Stimulated activated CD4-positive, alpha-beta T cell treated with anti-CD3 and anti-CD28 coated beads, Interleukin-1b, Interleukin-23, amount 100 ng/mL, for 4 hours (primary cell): ENCODE measurements at places on chromosomes 16 and 17.

- no peak for DNase-seq
These were observed 56.5 kb upstream of the XYLT1 start for GRCh38 chr16:17526956-17527937.

GRCh38 chr17:40350689-40351358 is 13.7 kb downstream of the GJD3 start:
- DNase-seq: no peak

- DNase-seq: no peak
These were observed 643.5 kb downstream of the CDH11 start for GRCh38 chr16:64478252-64478906.

GRCh38 chr16:6704306-6704930 is 628.2 kb upstream of the RBFOX1 start:
- no peak for DNase-seq

GRCh38 chr16:23391381-23392222 is 61.4 kb downstream of the COG7 start:
- no peak for DNase-seq

DNA sequence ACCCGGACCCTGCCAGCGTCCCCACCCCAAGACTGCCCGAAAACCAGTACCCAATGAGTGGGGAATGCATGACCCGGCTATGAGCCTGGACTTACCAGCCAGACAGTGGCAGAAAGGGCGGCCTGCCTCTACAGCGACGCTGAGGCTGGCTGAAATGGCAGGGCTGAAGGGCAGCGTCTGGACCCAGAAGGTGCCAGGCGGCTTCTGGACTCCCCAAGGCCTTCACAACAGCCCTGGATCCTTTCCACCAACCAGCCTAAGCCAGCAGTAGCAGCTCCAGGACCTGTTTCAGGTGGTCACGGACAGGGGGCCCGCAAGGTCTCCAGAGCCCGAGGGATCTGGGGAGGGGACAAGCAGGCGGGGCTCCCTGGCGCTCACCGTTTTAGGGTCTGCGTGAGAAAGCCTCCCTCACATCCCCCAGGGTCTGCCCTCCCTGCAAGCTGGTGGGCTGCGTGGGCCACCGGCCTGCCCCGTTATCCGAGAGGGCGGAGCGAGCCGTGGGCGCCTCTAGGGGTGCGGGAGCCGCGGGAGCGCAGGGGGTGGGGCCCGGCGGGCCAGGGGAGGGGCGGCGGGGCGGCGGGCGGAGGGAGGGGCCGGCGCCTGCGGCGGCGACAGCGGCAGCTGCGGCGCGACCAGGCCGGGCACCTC is at the start of gene RIPOR1:
Gene RIPOR1, plus strand, starts transcription at position 608 of the 648 bp plus-strand sequence. CDS start 9,618 bp downstream, outside the sequence.
- peak; percentile 47 for DNase-seq

- no peak for DNase-seq
These were observed 4.0 kb upstream of the BAIAP2 start for GRCh38 chr17:81030741-81031565.

GRCh38 chr17:336110-337021 is 16.2 kb downstream of the RPH3AL start:
- peak; percentile 44 for DNase-seq

DNA sequence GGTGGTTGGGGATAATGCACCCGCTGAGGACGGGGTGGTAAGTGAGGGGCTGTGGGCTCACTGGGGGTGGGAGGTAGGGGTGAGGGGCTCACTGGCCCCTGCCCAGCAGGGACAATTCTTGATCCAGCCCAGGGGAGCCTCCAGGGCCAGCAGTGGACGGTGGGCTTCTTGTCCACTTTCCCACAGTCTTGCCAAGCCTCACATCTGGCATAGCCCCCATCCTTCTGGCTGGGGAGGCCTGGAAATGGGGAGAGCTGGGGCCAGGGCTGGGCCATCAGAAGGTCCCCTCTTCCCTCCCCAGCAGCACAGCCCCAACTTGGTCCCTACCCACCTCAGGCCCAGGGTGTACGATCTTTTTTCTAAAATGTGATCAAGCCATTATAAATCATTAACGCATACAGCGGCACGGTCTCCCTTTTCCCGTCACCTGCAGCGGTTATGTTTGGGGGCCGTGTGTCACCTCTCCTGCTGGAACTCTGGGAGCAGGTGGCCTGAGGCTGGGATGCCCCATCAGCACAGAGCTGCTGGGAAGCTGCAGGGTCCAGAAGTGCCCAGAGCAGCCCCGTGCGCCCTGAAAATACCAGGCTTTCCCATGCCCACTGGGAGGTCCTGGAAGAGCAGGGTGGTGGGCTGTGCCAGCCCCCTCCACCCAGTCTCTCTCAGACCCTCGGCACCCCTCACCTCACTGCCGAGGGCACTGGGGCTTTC is 7.2 kb upstream of the SETD6 start:
- DNase-seq: no peak

GRCh38 chr17:81926451-81927151 is 934 bp downstream of the MAFG start:
- peak; percentile 67 for DNase-seq

GRCh38 chr17:49727380-49727779 is 19.6 kb upstream of the SLC35B1 start:
- no peak for DNase-seq

- DNase-seq: no peak
These were observed 2.3 kb downstream of the C17orf58 start for GRCh38 chr17:67993998-67994361.

DNA sequence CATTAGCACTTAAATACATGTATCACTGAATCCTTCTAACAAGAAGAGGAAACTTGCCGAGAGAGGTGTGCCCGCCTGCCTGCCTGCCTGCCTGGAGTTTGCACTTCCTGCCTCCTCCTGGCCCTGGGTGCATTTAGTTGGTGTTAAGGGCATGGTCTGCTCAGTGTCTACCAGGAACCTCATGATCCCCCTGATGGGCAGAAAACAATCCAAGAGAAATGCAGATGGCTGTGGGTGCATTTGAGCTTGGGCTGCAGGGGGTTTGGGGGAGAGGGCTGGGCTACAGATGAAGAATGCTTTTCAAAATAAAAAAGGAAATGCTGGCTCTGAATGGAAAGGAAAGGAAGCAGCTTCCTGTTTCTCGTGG is 10.1 kb downstream of the KSR1 start:
- no peak for DNase-seq

DNA sequence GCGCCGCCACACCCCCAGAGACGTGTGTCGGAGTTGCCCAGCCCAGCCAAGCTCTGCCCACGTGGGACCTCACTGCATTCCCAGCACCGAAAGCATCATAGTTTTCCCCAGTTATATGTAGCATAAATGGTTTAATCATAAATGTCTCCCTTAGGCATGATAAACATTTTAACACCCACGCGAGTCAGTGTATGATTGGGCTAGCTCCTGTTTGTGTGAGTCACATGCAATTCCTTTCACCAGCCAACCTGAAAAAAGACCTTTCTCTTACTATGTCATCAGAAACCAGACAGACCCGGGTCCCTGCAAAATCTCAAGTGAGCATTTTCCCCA is 9.2 kb downstream of the TAF1C start:
- no peak for DNase-seq

DNA sequence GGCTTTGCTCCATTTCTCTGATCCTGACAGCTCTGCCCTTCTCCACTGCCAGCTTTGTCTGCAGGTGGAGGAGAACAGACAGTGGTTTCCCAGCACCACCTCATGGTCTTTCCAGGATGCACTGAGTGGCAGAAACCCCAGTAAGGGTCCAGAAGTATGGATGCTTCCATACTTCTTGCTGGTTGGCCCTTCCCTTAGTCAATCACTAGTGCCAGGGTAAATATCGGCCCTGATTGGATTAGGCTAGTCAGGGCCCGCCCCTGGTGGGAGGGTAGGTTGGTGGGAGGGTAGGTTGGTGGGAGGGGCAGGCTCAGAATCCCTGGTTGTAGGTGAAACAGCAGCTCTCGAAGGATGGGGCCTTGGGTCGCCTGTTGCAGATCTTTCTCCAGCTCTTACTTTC is 10.2 kb downstream of the RNF213 start:
- no peak for DNase-seq

DNA sequence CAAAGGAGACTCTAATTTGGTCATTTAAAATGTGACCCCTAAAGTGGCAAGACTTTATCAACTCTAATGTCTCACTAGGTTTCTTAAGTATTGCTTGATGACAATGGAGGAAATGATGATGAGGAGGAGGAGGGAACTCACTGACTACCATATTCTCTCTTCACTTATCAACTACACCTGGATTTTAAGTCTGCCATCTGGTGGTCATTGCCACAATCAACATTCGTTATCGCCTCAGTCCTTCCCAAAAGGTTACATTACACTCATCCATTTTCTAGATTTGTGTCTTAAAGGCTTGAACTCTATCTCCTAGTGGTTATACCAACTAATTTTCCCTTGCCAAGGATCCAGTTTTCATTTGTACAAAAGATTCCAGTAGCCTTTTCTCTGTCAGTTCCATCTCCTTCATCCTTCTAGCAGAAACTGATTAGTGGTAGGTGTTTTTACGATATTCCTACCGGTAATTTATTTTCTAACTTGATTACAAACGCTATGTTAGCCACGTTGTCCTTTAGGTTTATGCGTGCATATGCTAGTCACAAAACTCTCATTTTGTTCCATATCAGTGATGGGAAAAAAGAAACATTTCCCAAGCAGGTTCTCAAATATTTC is 114.6 kb upstream of the NOG start:
- DNase-seq: no peak

DNA sequence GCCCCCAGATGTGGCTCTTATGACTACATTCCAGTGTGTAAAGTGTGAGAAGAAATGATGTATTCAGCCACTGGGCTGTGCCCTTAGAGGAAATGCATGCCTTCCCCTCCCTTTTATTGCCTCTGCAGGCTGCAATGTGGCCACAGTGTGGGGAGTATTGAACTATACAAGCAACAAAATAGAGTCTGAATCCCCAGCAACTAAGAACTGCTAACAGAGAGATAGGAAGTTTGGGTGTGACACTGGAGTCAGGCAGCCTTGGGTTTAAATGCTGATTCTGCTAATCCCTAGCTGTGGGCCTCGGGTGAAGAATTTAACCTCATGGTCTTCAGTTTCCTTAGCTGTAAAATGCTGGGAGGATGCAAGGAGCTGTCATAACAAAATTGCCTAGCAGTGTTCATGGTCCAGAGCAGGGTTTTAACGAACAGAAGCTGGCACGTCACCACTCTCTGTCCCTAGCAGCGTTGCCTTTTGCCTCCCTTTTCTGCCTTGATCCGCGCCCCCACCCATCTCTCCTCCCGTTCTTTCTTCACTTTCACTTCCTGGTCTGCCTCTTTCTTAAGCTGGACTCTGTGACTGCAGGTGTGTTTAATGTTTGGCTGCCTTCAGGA is 50.3 kb downstream of the KPNA2 start:
- no peak for DNase-seq

DNA sequence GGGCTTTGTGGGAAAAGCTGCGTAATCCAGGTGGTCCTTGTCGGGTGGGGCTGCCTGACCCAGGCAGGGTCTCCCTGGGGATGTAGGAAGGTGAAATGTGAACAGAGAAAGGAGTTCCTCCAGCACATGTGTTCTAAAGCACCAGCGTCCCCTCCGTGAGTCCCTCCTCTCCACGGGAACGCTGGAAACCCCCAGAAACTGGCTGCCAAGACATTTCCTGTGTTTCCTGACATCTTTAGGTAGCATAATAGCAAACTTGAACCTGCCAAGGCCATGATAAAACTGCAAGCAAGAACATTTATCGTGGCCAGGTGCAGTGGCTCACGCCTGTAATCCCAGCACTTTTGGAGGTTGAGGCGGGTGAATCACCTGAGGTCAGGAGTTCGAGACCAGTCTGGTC is 12.6 kb upstream of the PYDC1 start:
- DNase-seq: no peak

DNA sequence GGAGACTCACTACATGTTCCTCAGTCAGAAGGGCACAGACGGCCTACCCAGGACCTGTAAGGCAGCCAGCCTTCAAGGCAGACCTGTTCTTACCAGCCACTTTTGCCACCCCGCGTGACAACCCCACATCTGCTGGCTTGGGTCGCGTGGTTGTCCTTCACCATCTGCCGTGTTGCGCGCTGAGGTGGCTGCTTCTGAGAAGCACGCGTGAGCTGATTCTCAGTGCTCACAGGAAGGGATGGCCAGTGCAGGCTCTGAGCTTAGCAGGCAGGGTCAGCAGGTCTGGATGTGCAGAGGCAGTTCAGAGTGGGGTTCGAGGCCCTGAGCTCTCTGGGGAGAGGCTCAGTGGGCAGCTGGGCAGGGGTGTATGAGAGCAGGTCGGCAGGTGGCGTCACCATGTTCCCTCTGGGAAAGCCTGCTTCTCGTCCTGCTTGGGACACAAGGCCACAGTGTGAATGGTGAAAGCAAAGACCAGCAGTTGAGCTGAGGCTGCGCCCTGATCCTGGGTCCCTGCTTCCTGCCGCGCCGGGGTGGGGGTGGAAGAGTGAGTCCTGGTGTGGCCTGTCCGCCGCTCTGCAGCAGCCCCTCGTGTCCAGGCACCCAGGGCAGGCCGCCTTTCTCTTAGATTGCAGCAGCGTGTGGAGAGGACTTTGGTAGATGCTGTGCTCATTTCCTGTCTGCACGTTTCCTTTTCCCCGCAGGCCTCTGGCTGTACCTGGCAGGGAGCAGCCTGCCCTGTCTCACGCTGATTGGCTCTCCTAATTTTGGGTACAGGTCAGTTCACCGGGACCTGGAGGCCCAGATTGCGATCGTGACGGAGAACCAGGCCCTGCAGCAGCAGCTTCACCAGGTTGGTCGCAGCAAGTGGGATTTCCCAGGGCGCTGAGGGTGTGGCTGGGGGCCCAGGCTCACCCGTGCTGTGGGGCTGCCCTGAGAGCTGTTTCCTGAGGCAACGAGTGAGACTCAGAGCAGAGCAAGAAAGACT is 36.0 kb downstream of the PGS1 start:
- DNase-seq: peak; percentile 38

DNA sequence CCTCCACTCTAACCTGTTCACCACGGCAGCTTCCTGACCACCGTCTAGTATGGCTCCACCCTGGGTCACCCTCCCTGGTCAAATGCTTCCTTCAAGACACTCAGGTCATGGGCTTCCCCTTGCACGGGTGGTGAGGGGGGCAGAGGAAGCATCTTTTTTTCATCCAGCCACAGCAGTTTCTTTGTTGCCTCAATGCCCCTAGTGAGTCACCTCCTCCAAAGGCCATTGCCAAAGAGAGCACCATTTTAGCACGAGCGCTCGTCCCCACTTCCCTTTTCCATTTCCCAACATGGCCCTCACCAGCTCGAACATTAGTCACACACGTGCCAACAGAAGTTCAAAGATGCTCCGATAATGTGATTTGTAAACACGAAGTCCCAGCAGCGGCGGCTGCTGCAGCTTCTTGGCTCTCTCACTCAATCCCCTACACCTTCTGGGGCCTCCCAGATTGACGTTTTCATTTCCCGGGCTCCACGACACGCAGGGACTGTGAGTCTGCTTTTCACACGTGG is 134.6 kb downstream of the GAS7 start:
- DNase-seq: no peak

- DNase-seq: no peak
These were observed 8.2 kb downstream of the TUBG2 start for GRCh38 chr17:42667088-42667951.

DNA sequence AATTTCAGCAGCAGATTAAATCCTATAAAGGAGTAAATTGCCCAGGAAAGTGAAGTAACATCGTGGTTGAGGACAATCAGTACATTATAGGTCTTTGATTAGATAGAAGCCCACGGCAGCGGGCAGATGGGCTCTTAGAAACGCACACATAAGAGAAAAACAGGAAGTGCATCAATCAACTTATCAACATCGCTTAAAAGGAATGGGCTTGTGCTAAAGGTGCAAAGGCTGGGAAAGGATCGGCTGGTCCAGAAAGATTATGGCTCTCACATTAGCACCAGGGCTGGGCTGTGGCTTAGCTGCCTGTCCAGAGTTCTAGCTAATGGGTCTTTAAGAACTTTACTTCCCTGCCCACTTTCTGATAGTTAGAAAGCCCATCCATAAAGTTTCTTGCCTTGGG is 292.0 kb upstream of the TNRC6C start:
- no peak for DNase-seq
